COR-L47 (cell line): ENCODE measurements at places on chromosomes 7 and 10.

- no peak for DNase-seq
Observed at GRCh38 chr10:131083915-131084790, 227.4 kb downstream of the TCERG1L start.

DNA sequence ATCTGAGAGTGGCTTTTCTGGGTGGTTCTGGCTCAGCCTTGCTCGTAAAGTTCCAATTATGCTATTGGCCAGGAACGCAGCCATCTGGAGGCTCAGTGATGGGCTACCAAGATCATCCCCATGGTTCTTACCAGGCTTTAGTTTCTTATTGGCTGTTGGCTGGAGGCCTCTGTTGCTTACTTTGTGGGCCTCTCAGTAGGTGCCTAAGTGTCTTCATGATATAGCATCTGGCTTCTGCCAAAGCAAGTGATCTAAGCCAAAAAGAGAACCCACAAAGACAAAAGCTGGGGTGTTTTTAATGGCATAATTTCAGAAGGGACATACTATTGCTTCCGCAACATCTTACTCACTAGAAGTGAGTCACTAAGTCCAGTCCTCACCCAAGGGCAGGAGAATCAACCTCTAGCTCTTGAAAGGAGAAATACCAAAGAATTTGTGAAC, 132.0 kb upstream of the MDFIC start:
- DNase-seq = no peak

GRCh38 chr7:99312316-99313203, 13.1 kb upstream of the ARPC1A start:
- peak; percentile 13 for DNase-seq

DNA sequence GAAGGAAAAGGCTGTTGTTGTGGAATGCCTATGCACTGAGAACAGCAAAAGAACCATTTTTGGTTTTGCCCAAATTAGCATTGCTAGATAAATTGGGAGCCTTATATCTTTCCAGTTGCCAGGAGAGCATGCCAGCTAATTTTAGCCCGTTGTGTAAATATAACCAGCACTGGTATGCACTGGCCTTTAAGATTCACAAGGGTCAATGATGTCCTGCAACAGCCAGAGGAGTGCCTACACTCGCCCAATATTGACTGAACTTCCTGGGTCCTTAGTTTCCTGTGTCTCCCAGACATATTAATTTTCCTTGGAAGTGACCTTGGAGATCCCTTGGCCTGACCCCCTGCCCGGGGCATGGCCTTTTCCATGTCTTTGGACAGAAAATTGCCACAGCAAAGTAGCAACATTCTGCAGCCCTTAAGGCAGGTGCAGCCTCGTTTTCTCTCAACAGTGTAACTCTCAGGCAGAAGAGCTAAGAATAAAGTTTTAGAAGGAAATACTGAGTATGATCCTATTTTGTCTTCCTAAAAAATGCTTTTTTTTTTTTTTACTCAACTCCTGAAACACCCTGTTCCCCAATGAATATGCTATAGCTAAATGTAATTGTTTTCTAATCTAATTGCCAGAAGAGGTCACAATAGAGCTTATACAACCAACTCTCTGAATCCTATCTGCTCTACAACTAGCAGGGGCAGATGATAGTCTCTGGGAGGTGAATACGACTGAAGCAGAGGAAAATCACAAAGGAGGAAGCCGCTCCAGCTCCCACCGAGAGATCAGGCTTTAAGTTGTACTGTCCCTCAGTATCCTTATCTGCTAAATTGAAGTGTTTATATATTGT, 131.9 kb upstream of the PCGF5 start:
- DNase-seq = peak; percentile 23

DNA sequence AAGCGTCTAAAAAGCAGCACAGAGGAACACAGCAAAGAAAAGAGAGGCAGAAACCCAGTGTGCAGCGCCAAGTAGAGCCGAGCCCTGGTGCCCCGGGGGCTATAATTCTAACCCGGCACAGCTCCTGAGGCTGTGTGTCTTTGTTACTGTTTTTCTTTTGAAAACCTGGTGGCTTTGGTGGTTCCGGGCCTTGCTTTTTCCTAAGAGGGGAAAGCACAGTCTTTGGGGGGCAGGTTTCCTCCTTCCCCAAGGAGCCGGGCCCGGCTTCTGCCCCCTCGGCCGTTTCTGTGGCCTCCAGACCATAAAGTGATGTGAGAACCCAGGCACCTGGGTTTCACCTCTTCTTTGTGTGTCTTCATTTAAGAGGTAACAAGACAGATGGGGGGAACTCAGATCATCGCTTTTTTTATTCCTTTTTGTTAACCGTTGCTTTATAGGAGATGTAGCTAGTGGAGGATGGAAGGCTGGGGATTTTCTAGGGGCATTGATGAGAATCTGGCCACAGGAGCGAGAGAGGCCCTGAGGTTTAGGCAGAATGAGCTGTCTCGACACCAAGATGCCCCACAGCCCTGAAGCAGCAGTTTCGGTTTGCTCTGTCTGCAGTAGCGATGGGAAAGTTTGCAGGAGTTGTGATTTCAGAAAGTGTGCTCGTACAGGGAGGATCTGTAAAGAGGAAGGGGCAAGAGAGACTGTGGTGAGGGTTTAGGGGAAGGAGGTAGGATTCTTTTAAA, 367.8 kb upstream of the GALNT17 start:
- DNase-seq = no peak
